ENCODE measurements at places on chromosomes 6 and 20.

DNA sequence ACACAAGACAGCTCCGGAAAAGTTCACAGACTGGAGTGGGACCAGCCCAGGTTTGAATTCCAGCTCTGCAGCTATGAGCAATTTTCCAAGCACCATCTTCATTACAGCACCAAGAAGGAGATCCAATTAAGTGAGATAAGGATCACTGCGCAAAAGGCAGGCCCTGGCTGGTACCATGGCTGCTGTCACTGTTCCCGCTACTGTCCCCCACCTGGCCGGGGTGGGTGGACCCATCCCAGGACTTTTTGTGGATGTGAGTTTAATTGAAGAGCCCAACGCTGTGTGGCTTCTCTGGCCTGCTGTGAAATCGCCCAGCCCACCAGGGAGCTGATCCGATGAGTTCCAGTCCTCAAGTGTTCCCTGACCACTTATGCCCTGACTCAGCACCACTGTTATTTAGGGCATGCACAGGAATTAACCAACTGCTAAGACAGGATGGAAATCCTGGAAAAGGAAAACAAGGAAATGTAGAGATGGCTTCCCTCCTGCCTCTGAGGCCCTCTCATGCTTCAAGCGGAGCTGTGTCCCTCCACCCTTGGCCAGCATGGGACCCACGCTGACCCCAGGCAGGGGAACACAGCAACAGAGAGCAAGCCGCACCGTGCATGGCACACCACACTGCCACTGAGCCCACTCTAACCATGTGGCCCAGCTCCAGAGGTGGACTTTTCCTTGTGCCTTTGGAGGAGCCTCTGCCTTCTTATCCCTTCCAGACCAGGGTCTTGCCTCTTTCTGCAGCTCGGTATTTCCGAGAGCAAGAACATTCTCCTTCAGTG lies 150.0 kb upstream of the CST7 start:
- no peak for DNase-seq

GRCh38 chr20:19284400-19285178 lies 72.1 kb downstream of the SLC24A3 start:
- DNase-seq, result no peak

- no peak for DNase-seq
Observed at GRCh38 chr6:136921381-136921935, 643 bp upstream of the SLC35D3 start.

GRCh38 chr6:119470893-119471542 lies 121.5 kb upstream of the MAN1A1 start:
- no peak for DNase-seq

DNA sequence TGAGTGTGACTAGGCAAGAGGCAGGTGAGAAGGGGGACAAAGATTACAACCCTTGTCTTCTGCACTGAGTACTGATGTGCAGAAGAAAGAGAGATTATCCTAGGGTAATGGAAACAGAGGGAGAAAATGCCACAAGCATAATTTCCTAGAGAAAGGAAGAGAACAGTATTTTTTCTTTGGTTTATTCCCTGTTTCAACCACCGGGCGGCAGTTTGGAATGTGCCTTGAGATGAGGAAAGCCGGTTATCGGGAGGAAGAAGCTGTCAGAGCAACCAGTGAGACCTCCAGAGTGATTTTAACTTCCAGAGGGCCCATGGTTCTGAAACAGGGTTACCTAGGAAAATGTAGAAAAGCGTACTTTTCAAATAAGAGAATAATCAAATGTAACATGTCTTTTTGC lies 121.4 kb downstream of the REV3L start:
- no peak for DNase-seq

DNA sequence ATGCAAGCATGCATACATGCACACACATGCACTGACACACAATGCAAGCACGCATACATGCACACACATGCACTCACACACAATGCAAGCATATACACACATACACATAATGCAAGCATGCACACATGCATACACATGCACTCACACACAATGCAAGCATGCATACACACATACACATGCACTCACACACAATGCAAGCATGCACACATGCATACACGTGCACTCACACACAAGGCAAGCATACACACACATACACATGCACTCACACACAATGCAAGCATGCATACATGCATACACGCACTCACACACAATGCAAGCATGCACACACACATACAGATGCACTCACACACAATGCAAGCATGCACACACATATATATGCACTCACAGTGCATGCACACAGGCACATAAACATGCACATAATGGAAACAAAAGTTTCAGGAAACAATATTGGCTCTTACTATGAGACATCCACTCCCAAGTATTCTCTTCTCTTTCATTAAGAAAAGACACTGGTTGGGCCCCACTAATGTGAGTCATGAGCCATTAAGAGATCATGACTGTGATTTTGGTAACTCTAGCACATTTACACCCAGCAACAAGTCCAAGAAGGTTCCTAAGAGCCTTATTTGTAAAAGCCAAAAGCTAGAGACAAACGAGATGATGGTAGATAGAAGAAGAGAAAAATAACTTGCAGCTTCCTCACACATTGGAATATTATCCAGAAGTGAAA lies 22.2 kb downstream of the APCDD1L start:
- no peak for DNase-seq

DNA sequence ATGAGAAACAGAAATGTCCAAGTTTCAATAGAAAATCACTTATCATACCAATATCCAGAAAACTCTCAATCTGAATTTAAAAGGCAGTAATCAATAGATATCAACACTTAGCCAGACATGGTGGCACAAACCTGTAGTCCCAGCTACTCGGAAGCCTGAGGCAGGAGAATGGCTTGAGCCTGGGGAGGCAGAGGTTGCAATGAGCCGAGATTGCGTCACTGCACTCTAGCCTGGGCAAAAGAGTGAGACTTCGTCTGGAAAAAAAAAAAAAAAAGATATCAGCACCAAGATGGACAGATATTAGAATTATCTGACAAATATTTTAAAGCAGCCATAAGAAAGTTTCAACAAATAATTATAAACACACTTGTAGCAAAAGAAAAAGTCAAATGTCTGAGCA lies 47.0 kb downstream of the TCP11 start:
- no peak for DNase-seq

DNA sequence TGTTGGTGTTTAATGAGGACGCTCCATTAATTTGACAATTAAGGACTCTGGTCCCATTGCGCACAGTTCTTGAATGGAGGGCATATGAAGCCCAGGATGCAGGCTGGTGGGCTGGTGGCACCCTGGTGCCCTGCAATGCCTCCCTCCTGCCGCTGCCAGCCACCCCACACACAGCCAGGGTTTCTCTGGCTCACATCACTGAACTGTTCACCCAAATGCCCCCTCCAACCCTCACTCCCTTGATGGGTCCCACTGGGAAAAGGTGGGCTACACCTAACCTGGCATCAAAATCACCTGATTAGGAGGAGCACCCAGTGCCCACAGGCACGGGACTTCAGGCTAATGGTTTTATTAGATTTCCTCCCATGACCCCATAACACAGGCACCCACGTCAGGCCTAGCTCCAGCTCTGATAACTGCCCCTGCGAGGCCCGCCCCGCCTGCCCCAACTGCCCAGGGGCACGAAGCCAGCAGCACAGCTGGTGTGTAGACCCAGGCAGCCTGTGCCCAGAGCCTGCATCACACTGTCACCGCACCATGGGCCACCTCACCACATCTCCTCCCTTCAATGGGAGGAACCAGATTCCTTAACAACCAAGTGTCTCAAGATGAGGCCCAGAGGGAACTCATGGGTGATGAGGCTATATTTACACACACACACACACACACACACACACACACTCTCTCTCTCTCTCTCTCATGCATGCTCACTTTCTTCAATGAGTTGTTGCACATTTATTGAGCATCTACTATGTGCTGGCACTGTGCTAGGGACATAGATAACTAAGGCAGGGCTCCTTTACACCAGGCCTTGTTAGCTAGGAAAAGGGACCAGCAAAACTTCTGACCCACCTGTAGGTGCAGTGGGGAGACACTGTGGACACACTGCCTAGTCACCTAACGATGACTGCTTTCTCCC lies 107.3 kb downstream of the NOL4L start:
- DNase-seq, result no peak

DNA sequence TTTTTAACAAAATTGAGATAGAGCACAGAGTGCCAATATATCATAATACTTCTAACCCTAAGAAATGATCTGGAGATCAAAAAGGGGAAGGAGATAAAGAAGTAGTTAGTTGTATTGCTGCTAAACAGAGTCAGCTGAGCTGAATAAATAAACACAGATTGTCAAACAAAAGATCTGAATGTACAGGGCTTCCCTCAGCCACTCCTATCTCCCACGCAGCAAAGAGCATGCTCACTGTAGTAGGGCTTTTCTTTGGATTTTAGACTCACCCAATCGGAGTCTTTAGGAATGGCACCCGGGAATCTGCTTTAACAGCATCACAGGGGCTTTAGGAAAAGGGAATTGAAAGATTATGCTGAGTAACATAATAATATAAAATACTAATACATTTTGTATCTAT lies 222.2 kb upstream of the STXBP5 start:
- DNase-seq, result no peak

- no peak for DNase-seq
Observed at GRCh38 chr20:10469599-10469998, 34.5 kb downstream of the SLX4IP start.

- no peak for DNase-seq
Observed at GRCh38 chr20:24983896-24984295, 8.7 kb downstream of the APMAP start.

DNA sequence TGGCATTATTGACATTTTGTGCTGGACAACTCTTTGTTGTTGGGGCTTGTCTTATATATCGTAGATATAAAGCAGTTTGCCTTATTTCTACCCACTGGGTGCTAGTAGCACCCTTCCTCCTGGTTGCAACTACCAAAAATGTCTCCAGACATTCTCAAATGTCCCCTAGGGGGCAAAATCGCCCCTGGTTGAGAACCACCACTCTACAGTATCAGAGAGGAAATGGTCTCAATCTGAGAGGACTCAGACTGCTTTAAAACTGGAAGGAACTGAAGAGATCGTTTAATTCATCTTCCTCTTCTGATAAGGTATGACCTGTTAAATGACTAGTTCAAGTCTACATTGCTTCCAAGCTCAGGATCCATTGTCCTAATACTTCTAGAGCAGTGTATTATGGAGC lies 14.9 kb downstream of the SH3BGRL2 start:
- DNase-seq, result no peak

- no peak for DNase-seq
Observed at GRCh38 chr20:10520528-10520927, 85.4 kb downstream of the SLX4IP start.

GRCh38 chr6:140052736-140053729 lies 678.6 kb upstream of the CITED2 start:
- DNase-seq, result no peak

DNA sequence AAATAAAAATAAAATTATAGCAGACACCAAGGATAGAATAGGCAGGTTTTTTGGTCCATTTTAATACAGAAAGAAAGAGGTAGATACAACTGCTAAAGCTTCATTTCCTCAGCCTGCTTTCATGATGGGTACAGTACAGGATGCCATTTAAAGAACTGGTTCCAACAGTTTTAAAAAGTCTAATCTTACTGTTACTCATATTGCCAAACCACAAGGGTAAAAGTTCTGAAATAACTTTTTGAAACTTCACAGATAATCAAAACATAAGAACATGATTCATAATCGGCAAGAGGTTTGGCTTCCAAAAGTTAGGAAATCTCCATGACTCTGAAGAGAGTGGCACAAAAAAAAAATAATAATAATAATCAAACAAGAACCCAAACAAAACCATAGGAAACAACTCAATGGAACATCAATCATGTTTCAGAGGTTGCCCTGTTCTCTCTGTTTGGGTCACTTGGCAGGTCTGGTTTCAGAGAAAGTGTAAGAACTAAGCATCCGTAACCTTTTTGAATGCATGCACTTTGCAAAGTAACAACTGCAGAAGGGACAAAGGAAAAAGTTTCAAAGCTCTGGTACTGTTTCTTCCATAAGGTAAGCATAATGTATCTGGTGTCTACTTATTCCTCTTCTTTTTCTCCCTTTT lies 79.7 kb downstream of the SMLR1 start:
- DNase-seq, result no peak

DNA sequence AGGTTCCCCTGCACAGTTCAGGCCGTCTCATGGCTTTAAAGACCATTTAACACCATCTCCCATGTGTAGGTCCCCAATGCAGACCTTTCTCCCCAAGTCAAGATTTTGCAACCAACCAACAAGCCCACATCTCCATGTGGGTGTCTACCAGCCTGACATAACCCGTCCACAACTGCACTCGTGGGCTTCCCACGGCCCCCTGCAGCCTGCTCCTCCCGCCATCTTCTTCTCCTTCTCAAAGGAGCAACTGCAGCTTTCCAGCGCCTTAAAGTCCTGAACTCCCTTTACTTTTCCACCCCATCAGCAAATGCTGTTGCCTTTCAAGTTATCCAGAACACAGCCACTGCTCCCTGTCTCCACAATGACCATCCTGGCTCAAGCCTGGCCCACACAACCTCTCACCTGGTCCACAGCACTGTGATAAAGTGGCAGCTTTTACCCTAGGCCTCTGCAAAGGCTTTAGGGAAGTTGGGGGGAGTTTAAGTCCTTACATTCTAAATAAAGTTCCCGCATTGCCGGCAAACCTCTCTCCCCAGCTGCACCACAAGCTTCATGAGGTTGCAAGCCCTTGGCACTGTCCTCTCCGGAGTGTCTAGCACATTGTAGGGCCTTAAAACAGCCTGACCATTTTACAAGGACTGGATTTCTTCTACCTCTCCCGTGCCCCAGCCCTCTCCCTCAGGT lies 140.5 kb downstream of the PREX1 start:
- no peak for DNase-seq

DNA sequence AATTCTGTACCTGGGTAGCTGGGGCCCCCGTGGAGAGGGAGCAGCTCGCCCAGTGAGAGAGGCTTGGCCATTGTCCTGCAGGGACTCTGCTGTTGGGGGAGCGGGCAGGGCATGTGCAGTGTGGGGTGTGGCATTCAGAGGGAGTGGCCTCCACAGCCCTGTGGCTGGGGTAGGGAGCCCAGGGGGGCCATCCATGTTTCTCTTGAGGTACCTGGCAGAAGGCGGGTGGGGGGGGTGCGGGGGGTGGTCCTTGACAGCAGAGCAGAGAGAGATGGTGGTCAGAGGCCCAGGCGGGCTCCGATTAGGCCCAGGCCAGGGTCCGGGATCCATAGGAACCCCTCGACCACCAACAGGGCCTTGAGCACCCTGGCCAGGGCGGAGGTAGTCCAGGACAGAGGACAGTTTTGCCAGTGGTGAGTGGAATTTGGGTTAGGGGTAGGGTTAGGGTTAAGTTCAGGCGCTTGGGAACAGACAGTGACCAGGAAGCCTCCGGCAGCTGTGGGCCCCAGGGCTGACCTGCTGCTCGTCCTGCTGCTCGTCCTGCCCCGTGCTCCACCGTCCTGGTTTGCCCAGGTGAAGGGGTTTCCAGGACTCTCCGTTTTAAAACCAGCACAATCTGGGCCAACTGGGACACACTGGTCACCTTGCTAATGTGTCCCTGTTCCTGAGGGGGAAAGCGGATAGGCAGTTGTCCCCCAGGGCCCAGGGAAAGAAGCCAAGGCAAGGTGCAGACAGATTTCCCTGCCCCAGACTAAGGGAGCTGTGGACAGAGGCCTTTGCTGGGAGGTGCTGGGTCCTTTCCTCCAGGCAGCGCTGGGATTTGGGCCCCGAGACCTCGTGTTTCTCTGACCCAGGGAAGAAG lies 24.8 kb upstream of the MYT1 start:
- DNase-seq, result no peak
